ENCODE measurements at places on chromosomes 16 and 17. TPM values are rescaled to one million over a fixed set of nuclear protein-coding genes. Genes with fewer than 3 reads are reported as not detected.

ABCC11 gene
- total RNA-seq, result not detected

CHST4 gene
- total RNA-seq, result not detected

IL4R gene
- 99.2 TPM for total RNA-seq

PLLP gene
- 3.8 TPM for total RNA-seq

SMIM22 gene
- not detected for total RNA-seq

CACNG5 gene
- not detected for total RNA-seq

All from posterior vena cava (tissue), 2 donors.